ENCODE measurements at places on chromosomes 2 and 18.

DNA sequence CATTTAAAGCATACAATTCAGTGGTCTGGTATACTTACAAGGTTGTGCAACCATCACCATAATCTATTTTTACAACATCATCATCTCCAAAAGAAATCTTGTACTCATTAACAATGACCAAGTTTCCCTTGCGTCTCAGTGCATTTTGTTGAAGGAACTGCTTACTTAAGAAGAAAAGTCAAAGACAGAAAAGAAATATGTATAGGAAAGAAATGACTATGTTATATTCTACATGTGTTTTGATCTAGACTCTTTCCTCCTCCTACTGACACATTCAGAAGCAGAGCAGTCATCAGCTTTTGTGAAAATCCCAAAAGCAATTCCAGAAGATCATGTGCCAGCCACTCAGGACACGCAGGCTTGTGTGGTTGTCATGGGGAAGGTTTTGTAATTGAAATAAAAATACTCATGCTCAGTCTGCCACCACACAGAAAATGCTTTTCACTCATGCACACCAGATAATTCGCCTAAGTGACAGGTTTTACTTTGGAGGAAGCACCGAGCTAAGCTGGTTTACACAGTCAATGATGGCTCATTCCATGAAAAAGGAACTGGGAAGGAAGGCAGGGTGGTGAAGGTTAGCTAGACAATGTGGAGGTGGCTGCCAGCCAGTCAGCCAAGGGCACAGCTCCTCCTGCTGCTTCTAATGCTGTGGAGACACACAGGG lies 158.5 kb upstream of the REV1 start:
- DNase-seq, result no peak

DNA sequence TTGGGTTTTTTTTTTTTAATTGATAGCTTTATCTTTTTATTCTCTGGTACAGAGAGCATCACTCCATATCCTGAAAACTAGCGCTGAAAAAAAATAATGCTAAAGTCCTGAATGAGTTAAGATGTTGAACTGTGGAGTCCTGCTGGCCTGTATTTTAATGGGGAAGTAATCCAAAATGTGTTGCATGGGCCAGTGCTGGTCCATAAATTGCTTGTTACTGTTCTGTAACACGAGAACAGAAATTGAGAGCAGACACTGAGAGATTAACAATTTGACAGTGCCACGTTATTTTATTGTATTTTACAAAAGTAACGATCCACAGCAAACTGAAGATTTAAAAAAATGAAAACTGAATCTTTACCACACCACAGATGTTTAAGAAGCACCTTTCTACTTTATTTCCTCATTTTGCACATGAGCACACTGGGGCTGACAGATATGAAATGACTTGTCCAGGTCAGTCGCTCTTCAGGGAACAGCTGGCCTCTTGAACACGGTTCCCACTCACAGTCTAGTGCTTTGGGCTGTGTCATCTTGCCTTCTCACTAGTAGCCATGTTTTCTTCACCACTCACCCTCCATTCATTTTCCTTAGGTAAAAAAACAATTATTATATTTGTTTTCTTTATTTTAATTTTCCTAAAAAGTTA lies 35.3 kb downstream of the ZCCHC2 start:
- no peak for DNase-seq

GRCh38 chr18:46324087-46324955 lies 220.1 kb downstream of the HAUS1 start:
- DNase-seq, result no peak

GRCh38 chr2:48253301-48253700 lies 276.7 kb upstream of the STON1 start:
- no peak for DNase-seq

DNA sequence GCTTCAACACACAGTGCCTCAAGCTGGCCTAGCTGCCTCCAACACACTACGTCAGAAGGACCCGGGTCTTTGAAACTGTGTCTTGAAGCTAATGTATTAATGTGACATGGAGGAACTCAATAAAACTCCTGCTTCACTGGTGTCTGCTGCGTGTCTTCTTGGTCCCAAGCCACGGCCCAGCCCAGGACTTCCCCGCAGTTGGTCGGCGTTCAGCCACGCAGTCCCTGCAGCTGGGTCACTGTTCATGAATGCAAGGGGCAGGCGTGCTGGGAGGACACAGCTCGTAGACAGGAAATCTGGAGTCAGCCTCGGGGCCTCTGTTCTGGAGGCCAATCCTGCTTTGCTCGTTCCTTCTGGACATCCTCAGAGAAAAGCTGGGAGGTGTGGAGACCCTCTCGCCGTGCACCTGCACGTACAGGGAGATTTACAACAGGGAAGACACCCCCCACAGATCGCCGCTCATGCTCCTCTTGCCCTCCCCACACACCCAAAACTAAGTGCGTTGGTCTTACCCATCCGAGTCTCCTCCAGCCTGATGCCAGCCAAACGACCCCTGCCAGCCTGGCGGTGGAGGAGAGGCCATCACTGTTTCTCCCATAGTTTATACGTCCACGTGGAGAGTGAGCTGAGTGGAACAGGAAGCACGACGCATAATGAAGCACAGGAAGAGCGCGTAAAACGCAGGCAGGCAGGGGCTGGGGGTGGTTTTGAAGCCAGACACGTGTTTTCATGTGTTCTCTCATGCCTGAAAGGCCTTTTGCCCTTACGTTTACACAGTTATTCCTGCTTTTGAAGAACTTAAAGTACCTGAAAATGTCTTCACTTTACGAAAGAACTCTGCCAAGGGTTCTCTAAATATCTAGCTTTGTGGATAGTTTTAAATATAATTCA lies 39.7 kb downstream of the ADI1 start:
- DNase-seq, result peak; percentile 11
